ENCODE measurements at places on chromosomes 1 and 21. TPM values are rescaled to one million over a fixed set of nuclear protein-coding genes. Genes with fewer than 3 reads are reported as not detected.
A peak's percentile ranks its signal among the peaks of the same experiment; 100 is the strongest.

Gene OR2T35
- not detected for total RNA-seq

Gene PEA15
- total RNA-seq, result 82.3 TPM

- H3K4me3 ChIP-seq, result no peak overlapping the region
- H3K36me3 ChIP-seq, result no peaks in the 10 kb centered on the region
- no peak for DNase-seq
- no peaks in the 10 kb centered on the region for H3K4me1 ChIP-seq
- H3K27me3 ChIP-seq, result no peaks in the 10 kb centered on the region
- no peak overlapping the region for H3K27ac ChIP-seq
Observed at GRCh38 chr1:182910143-182910542, 42.8 kb downstream of the SHCBP1L start.

DNA sequence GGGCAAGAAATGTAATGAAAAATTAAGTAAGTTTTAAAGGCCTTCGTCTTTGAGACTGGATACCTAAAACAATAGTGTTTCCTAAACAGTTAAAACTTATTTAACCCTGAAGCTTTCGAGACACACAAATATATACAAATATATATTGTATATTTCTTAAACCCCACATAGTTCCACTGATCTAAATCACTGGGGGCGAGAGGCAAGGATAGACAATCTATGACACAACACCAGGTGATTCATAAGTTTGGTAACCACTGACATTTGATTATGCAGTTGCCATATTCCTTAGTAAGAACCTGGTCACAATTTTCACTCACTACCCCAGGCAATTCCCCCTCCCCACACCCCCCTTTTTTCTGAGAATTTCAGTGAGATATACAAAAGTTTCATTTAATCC lies 55.3 kb upstream of the BOLA1 start:
- no peaks in the 10 kb centered on the region for H3K36me3 ChIP-seq
- peak; percentile 20 for DNase-seq
- H3K4me3 ChIP-seq, result peak overlapping the region; percentile 91
- peak overlapping the region; percentile 88 for H3K27ac ChIP-seq
- peaks cover 43% of the 10 kb centered on the region for H3K4me1 ChIP-seq
- no peaks in the 10 kb centered on the region for H3K27me3 ChIP-seq

DNA sequence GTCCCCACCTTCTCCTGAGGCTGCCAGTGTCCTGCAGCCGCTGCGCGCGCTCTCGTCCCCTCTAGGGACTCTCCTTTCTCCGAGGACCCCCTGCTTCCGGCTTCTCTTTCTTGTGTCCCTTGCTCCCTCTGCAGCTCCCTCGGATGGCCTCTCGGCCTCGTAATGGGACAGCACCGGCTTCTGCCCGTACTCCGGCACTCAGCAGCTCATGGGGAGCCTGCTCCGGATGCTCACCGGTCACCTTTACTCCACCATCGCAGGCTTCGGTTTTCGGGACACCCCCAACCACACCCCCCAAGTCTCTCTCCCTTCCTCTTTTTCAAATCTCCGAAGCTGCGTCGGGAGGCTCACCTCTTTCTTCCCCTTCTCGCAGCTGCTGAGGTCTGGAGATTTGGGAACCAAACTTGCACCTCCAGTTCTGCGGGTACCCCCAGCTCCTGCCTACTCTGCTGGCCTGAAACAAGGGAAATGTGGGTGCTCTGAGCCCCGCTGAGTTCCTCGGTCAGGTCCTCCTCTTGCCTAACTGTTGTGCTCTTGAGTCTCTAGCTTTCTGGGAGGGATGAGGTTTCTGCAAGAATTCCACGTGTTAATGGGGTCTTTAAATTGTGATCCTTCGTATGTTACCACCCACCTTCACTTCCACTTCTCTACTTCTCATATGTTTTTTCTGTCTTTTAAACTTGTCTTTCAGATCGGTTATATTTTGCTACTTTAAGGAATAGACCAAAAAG lies 930 bp downstream of the CDC14A start:
- DNase-seq, result peak; percentile 60
- no peaks in the 10 kb centered on the region for H3K36me3 ChIP-seq
- peak overlapping the region; percentile 94 for H3K4me3 ChIP-seq
- peaks cover 7% of the 10 kb centered on the region for H3K4me1 ChIP-seq

Gene KPRP
- not detected for total RNA-seq

GRCh38 chr1:74423471-74423870 lies 88.9 kb downstream of the LRRC53 start:
- H3K36me3 ChIP-seq, result no peaks in the 10 kb centered on the region
- no peak for DNase-seq
- no peak overlapping the region for H3K4me3 ChIP-seq
- no peak overlapping the region for H3K27ac ChIP-seq

Gene LORICRIN
- not detected for total RNA-seq

Gene AMY2A
- not detected for total RNA-seq

- H3K36me3 ChIP-seq, result no peaks in the 10 kb centered on the region
- peak overlapping the region; percentile 12 for H3K27ac ChIP-seq
- H3K27me3 ChIP-seq, result no peaks in the 10 kb centered on the region
- no peak for DNase-seq
Observed at GRCh38 chr1:91610789-91611188, 110.1 kb downstream of the CDC7 start.

Gene NMNAT2
- total RNA-seq, result 1.00 TPM

GRCh38 chr21:35071347-35071746 lies 22.2 kb upstream of the RUNX1 start:
- no peak overlapping the region for H3K27ac ChIP-seq
- DNase-seq, result no peak
- no peak overlapping the region for H3K4me3 ChIP-seq
- H3K27me3 ChIP-seq, result no peaks in the 10 kb centered on the region
- H3K36me3 ChIP-seq, result no peaks in the 10 kb centered on the region

DNA sequence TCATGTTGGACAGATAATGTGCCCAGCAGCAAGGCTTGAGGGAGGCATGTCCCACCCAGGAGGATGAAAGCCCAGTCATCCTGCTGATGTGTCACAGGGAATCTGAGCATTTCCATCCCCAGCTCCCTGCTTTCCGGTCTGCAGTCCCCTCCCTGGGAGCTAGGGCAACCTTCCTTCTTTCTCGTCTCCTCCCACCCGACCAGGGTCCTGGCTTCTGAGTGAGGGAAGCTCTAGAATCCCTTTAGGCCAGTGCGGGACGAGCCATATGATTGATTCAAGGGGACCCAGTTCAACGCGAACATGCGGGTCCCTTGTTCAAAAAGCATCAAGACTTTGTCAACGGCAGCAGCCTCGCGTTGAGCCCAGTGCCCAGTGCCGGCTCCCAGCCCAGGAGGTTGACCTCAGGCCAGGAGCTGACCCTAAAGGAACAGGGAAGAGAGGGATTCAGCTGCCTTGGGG lies 96.7 kb upstream of the TMPRSS2 start:
- H3K4me1 ChIP-seq, result peaks cover 29% of the 10 kb centered on the region
- DNase-seq, result no peak

- no peaks in the 10 kb centered on the region for H3K36me3 ChIP-seq
- no peak overlapping the region for H3K4me3 ChIP-seq
- no peak for DNase-seq
- H3K4me1 ChIP-seq, result no peaks in the 10 kb centered on the region
Observed at GRCh38 chr1:203095061-203095690, 9.4 kb upstream of the MYOG start.

DNA sequence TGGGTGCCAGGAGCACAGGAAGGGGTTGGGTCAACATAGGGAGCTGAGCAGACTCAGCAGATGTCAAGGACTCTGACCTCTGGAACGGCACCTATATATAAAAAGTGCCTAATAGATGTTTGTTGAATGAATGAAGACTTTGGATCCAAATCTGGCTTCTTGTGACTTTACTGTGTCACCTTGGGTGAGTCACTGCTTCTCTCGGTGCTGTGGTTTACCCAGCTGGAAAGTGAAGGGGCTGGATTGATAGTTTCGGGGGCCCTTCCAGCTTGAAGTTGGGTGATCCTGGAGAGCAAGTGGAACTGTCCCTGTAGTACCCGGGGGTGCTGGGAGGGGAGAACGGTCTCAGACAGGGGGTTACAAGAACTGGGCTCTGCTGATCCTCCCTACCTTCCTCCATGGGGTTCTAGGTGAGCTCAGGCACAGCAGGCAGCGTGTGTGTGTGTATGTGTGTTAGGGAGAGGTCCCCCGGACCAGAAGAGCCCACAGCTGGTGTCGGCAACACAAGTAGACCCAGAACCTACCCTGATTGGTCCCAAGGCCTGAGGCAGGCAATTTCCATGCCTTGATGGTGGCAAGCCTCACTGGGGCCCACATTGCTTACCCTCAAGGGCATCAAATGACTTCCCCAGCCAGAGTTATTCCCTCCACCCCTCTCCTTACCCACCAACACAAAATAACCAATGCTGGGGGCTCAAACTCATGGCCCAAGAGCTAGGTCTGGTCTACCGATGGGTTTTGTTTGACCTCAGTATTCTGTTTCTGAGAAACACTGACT lies 5.5 kb upstream of the PADI1 start:
- H3K4me3 ChIP-seq, result no peak overlapping the region
- peaks cover 10% of the 10 kb centered on the region for H3K4me1 ChIP-seq
- DNase-seq, result no peak
- H3K27me3 ChIP-seq, result no peaks in the 10 kb centered on the region
- peak overlapping the region; percentile 79 for H3K27ac ChIP-seq
- H3K36me3 ChIP-seq, result no peaks in the 10 kb centered on the region

Measured in hepatocyte (in vitro differentiated cells).